ENCODE measurements at places on chromosomes 6 and 20. TPM values are rescaled to one million over a fixed set of nuclear protein-coding genes. Genes with fewer than 3 reads are reported as not detected.

LY6G6D gene
- not detected for polyA plus RNA-seq

CRISP2 gene
- polyA plus RNA-seq, result 0.09 TPM

SLC12A5 gene
- polyA plus RNA-seq, result 3.0 TPM

NXT1 gene
- 17.3 TPM for polyA plus RNA-seq

- DNase-seq, result no peak
Measured at GRCh38 chr6:157209865-157210530, 113.3 kb downstream of the TMEM242 start.

GRCh38 chr6:72798196-72798595 is 176.3 kb downstream of the KCNQ5 start:
- DNase-seq, result no peak

DNA sequence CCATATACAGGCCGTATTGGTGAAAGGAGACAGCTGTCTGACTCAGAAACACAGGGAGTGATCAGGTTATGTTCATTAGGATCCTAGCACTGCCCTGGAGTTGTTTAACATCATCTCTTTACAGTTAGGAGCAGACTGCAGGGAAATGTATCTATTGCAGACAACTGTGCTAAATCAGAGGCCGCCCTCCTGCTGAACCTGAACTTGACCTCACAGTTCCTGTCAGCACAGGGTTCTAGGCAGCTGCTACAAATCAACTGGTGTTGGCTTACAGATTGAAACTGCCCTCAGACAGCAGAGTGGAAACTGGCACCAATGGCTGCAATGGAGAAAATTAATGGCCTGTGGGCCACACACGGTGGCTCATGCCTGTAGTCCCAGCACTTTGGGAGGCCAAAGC is 3.7 kb upstream of the RPP40 start:
- DNase-seq, result no peak

- no peak for DNase-seq
Measured at GRCh38 chr6:52552278-52552643, 24.6 kb downstream of the TRAM2 start.

DNA sequence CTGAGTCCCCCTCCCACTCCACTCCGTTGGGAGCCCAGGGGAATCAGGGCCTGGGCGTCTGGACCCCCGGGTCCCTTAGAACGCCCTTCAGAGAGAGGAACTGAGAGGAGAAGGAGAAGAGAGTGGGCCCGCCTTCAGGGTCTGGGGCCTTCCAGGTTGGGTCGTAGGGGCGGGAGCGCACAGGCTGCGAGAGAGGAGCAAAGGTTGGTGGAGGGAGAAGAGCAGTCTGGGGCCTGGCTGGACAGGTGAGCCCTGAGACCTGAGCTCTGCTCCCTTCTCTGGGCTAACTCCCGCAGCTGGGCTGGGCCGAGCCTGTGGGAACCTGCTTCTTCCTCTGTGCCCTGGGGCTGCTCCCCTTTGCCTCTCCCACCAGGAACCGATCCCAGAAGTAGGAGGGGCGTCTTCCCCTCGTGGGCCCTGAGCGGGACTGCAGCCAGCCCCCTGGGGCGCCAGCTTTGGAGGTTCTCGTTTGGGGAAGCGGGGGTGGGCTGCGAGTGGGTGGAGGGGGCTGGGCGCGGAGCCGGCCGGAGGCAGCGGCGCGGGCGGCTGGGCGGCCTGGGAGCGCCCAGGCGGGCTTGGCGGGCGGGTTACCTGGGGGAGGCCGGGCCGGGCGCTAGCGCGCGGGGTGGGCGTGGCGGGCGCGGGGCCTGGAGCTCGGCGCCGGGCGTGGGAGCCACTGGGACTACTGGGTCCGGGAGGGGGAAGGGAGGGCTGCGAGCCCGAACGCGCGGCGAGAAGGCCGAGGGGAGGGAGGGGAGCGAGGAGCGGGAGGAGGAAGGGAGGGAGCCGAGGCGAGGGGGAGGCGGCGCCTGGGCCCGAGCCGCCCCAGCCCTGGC is at the start of gene DDR1:
DDR1 (plus strand) TSS at position 835 of the 836 bp plus-strand sequence. CDS start 4,211 bp downstream, outside the sequence.
- DNase-seq, result peak; percentile 84
